Myocyte (in vitro differentiated cells): ENCODE measurements at places on chromosomes 1 and 21. TPM values are rescaled to one million over a fixed set of nuclear protein-coding genes. Genes with fewer than 3 reads are reported as not detected.

The ZSWIM5 gene
- 0.05 TPM in 1 of 2 replicates, not detected in the other for total RNA-seq

The SFT2D2 gene
- total RNA-seq = 29.7 and 34.0 TPM in 2 replicates

The TMCO4 gene
- 11.0 and 15.8 TPM in 2 replicates for total RNA-seq

The VWA1 gene
- 0.52 and 1.0 TPM in 2 replicates for total RNA-seq

The RHCE gene
- total RNA-seq = 2.1 and 2.2 TPM in 2 replicates

The CC2D1B gene
- 29.9 and 37.4 TPM in 2 replicates for total RNA-seq

The FMO2 gene
- not detected in 2 replicates for total RNA-seq

The AXDND1 gene
- not detected in 2 replicates for total RNA-seq

The CTH gene
- 2.3 and 3.7 TPM in 2 replicates for total RNA-seq

The PRMT6 gene
- total RNA-seq = 12.6 and 14.7 TPM in 2 replicates

The BGLAP gene
- 152 and 378 TPM in 2 replicates for total RNA-seq

The VWA5B1 gene
- not detected in 2 replicates for total RNA-seq

The MRAP gene
- total RNA-seq = not detected in 2 replicates

The CAMK2N1 gene
- 8.4 and 11.4 TPM in 2 replicates for total RNA-seq

The LAMC2 gene
- total RNA-seq = 1.7 and 2.3 TPM in 2 replicates

The EPHA10 gene
- total RNA-seq = not detected in 2 replicates

The FCGR3A gene
- not detected in 2 replicates for total RNA-seq

The HES2 gene
- 12.5 and 24.4 TPM in 2 replicates for total RNA-seq

The ITLN2 gene
- not detected in 2 replicates for total RNA-seq

The CLEC20A gene
- total RNA-seq = not detected in 2 replicates

The ATP6V1G3 gene
- total RNA-seq = not detected in 2 replicates

The CR1 gene
- total RNA-seq = not detected in 2 replicates

The LCA5L gene
- 2.2 and 2.7 TPM in 2 replicates for total RNA-seq

The AGT gene
- total RNA-seq = 31.7 and 36.5 TPM in 2 replicates

The PIK3C2B gene
- total RNA-seq = 4.9 and 5.6 TPM in 2 replicates

The MAN1C1 gene
- 6.6 and 8.8 TPM in 2 replicates for total RNA-seq

The DISP3 gene
- total RNA-seq = 0.08 TPM in 1 of 2 replicates, not detected in the other

The TSPAN1 gene
- 2.5 and 3.6 TPM in 2 replicates for total RNA-seq

The TOR1AIP1 gene
- total RNA-seq = 42.5 and 56.9 TPM in 2 replicates

The MLLT11 gene
- total RNA-seq = 76.6 and 79.8 TPM in 2 replicates

The SNIP1 gene
- total RNA-seq = 11.0 and 12.3 TPM in 2 replicates

The NEGR1 gene
- 10.8 and 13.4 TPM in 2 replicates for total RNA-seq

The KCNQ4 gene
- total RNA-seq = 79.4 and 152 TPM in 2 replicates

The S100A7 gene
- not detected in 2 replicates for total RNA-seq

The CHI3L1 gene
- 0.37 and 1.2 TPM in 2 replicates for total RNA-seq

The PLA2G2F gene
- total RNA-seq = not detected in 2 replicates

The EFCAB7 gene
- total RNA-seq = 8.8 and 9.8 TPM in 2 replicates

The TTLL7 gene
- 35.2 and 41.0 TPM in 2 replicates for total RNA-seq

The OR10Z1 gene
- not detected in 2 replicates for total RNA-seq

The CDC7 gene
- total RNA-seq = 1.8 and 4.0 TPM in 2 replicates

The TNFRSF8 gene
- 0.16 TPM in 1 of 2 replicates, not detected in the other for total RNA-seq

The NR1I3 gene
- not detected in 2 replicates for total RNA-seq

The LINGO4 gene
- total RNA-seq = not detected in 2 replicates

The DNASE2B gene
- total RNA-seq = not detected in 2 replicates

The RUNX3 gene
- total RNA-seq = not detected in 2 replicates

The PLA2G2C gene
- total RNA-seq = not detected in 2 replicates

The RGS4 gene
- 14.5 and 21.0 TPM in 2 replicates for total RNA-seq

The SPATA21 gene
- total RNA-seq = not detected in 2 replicates
